PC-3 (cell line): ENCODE measurements at places on chromosomes 2 and 18.
A peak's percentile ranks its signal among the peaks of the same experiment; 100 is the strongest.

DNA sequence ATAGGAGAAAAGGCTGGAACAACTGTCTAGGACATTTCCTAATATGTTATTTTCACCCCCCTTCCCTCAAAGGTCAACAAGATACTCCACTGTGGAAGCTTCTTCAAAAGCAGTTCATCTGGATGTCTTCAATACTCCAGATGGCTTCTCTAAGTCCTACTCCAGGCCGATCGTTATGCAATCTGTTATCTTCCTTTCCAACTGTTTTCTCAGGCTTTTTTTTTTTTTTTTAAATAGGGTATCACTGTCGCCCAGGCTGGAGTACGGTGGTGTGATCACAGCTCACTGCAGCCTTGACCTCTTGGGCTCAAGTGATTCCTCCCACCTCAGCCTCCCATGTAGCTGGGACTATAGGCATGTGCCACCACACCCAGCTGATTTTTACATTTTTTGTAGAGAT, 26.3 kb downstream of the ATP8B1 start:
- no peak for DNase-seq

DNA sequence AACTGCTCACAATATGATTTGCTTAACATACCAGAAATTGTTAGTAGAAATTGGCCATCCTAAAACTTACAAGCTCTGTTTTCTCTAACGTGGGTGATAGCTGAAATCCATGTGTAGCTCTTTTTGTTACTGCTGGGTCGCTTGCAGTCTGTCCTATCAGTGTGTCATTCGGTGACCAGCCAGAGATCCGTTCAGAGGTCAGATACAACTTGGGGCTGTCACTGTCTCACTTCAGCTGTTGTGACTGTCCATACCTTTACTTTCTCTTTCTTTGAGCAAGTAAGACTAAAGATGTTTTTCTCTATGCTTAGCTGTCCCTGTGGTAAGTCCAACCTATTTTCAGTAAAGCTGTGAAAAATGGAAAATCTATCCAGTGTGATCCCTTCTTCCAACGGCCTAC, 282.9 kb upstream of the KCNH7 start:
- no peak for DNase-seq

DNA sequence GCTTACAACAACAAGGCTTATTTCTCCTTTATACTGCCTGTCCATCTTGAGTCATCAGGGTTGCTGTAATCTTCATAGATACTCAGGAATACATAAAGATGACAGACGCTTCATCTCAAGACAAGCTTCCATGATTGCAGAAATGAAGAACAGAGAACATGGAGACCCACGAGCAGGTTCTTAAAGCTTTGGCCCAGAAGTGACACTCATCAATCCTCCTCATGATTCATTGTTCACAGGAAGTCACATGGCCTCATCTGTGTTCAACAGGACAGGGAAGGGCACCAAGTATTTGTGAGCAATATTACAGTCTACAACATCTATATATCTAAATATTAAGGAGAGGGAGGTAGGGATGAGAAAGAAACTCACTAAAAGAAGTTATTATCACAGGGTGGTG, 36.5 kb upstream of the PGAP1 start:
- DNase-seq, result peak; percentile 20

GRCh38 chr18:41576643-41577042, 378.4 kb upstream of the PIK3C3 start:
- DNase-seq, result no peak

GRCh38 chr2:97359861-97360584, 229.7 kb downstream of the ANKRD36B start:
- DNase-seq, result peak; percentile 9

DNA sequence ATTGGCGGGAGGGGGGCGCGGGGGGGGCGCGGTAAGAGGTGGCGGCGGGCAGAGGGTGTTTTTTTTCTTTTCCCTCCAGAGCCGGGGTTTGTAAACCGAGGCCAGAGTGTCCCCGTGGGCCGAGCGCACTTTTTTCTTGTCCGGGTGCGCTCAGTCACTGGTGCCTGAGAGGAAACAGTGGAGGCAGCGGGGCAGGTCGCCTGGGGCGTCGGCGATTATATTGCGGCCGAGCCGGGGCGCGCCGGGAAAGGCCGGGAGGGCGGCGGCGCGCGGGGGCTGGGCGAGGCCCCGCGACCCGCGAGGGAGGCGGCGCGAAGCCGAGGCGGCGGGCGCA, 275 bp downstream of the HOXD8 start:
- no peak for DNase-seq

GRCh38 chr2:25373269-25373981, 31.7 kb upstream of the DNMT3A start:
- no peak for DNase-seq

DNA sequence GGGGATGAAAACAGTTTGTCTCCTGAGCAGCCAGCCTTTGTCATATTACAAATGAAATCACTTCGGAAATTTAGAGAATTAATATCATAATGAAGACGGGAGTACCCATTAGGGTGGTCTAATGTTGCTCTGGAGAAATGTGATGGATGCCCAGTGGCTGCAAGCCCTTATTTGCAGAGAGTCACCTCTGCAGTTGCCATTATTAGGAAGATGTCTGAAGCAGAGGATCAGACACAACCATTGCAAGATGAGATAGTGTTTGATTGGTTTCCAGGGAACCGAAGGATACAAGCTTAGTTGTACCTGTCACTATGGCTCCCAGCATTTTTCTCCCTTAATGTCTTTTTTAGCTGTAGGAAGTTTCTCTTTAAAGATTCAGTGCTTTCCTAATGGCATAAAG, 272.4 kb downstream of the FIGN start:
- no peak for DNase-seq

GRCh38 chr2:142973822-142974207, 96.4 kb downstream of the KYNU start:
- no peak for DNase-seq

- DNase-seq, result peak; percentile 92
Observed at GRCh38 chr2:3535794-3536681, 16.7 kb upstream of the ADI1 start.

- no peak for DNase-seq
Observed at GRCh38 chr18:30450927-30451326, 591.6 kb downstream of the DSC3 start.

- DNase-seq, result no peak
Observed at GRCh38 chr2:221318376-221319130, 253.6 kb downstream of the EPHA4 start.

GRCh38 chr2:238507836-238508235, 81.1 kb downstream of the ASB1 start:
- no peak for DNase-seq

GRCh38 chr2:195477248-195477995, 179.6 kb upstream of the SLC39A10 start:
- DNase-seq, result peak; percentile 70

DNA sequence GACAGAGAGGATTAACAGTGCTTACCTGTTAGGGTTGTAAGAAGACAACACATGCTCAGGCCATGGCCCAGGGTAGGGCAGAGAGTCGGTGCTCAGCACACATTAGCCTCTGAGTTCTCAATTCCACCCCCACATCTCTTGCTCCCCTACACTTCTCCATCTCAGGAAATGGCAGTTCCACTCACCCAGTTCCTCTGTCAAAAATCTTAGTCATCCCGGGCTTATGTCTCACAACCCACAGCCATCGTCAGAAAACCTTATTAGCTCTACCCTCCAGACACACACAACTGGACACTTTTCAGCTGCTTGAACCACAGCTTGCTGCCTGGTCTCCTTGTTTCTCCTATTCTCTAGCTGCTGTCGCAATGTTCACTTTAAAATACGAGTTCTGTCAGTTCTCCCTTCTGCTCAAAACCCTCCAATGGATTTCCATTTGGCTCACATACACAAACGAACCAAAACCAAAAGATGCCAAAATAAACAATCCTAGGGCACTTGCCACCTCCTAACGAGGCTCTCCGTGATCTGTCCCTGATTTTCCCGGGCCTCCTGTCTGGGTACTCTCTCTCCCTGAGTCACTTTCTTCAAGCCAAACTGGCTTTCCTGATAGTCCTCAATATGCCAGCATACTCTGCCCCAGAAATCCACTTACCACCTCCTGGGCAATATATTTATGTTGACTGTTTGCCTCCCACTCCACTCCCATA, 89.7 kb downstream of the KCTD1 start:
- peak; percentile 20 for DNase-seq

- DNase-seq, result peak; percentile 81
Observed at GRCh38 chr2:147030966-147031720, 813.7 kb upstream of the ACVR2A start.

- DNase-seq, result peak; percentile 54
Observed at GRCh38 chr2:62857139-62857931, 151.8 kb downstream of the EHBP1 start.

DNA sequence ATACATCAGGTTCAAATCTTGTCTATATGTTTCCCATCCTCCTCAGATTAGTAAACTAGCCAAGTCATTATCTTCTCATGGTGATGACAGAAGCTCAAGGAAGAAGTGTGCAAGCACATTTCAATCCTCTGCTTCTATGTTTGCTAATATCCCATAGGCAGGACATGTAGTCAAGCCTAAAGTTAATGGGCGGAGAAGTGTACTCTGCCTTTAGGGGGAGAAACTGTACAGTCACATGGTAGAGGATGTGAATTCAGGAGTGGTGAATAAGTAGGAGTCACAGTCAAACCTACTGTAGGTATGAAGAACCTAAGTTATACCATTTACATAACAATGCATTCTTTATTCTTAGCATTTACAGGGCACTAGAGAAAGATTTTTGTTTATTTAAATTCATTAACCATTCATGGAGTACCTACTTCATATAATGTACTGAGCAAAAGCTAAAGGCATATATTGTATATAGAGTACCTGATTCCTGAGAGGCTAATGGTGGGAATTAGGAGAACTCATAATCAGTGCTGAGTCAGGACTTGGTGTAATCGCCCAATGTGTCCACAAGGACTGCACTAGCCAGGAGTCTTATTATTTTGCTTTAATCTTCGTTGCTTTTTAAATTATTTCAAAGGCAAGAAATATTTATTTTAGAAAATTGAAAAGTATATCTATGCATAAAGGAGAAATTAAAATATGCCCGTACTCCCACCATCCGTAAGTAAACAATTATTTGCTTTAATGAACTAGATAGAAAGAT, 394.3 kb upstream of the ETAA1 start:
- no peak for DNase-seq

GRCh38 chr2:110876167-110876999, 144.0 kb downstream of the ACOXL start:
- no peak for DNase-seq

DNA sequence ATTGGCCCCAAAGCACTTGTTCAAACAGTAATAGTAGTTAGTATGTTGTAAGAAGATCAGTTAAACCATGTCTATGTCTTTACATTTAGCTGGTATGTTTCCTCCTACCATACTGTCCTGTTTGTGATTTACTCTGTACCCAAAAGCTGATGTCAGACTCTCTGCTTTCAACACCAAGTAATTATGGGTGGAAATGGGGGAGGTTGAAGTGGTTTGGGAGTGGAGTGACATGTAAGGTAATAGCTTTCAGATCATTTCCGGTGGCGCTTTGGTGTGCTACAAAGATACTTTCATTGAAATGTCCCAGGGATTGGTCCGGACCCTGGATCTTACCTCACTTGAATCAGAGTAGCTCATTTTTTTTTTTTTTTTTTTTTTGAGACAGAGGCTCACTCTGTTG, 39.7 kb upstream of the TGIF1 start:
- DNase-seq, result no peak

DNA sequence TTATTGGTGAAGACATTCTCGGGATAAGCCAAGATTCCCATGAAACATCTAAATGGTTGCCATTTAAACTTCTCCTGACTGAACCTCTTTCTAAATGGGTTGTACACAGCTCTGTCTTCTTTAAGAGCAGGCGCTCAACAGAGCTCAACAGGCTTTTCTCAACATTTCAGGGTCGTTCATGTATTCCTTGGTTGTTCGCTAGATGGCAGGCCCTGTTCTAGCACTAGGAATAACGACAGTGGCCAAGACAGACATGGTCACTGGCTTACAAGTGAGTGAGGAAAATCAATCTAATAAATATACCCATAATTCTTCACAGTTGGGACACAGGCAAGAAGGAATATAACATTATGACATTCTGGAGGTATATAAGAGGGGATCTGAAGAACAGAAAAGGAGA, 154.5 kb downstream of the SMAD2 start:
- DNase-seq, result peak; percentile 21

DNA sequence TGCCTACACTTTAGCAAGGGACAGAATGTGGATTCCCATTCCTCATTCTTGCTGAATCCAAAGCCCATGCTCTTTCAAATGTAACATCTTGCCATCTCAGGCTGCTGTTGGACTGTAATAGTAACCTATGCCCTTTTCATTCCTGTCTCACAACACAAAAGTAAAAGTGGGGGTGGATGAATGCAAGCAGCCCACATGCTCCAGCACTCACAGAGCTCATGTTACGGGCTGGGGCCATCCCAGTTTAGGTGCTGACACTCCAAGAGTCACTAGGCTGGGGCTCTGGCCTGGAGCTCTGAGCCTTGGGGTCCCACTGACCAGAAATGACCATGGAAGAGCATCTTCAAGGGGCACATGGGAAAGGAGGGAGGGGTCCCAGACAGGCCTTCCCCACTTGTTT, 47.6 kb downstream of the CCBE1 start:
- no peak for DNase-seq

- no peak for DNase-seq
Observed at GRCh38 chr18:3498698-3499471, 48.9 kb downstream of the TGIF1 start.

GRCh38 chr18:63882333-63883141, 5.0 kb upstream of the SERPINB2 start:
- DNase-seq, result peak; percentile 94

- no peak for DNase-seq
Observed at GRCh38 chr2:165369131-165369897, 100.2 kb upstream of the CSRNP3 start.

DNA sequence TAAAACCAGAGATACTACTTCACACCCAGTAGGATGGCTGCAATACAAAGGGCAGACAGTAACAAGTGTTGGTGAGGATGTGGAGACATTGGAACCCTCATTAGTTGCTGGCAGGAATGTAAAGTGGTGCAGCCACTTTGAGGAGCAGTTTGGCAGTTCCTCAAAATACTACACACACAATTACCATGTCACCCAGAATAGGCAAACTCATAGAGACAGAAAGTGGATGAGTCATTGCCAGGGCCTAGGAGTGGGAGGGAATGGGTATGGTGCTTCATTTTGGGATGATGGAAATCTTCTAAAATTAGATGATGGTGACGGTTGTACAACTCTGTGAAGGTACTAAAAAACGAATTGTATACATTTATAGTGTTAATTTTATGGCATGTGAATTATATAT, 54.8 kb downstream of the ATP9B start:
- DNase-seq, result peak; percentile 19
